ENCODE measurements at places on chromosomes 12 and 14.
A peak's percentile ranks its signal among the peaks of the same experiment; 100 is the strongest.

DNA sequence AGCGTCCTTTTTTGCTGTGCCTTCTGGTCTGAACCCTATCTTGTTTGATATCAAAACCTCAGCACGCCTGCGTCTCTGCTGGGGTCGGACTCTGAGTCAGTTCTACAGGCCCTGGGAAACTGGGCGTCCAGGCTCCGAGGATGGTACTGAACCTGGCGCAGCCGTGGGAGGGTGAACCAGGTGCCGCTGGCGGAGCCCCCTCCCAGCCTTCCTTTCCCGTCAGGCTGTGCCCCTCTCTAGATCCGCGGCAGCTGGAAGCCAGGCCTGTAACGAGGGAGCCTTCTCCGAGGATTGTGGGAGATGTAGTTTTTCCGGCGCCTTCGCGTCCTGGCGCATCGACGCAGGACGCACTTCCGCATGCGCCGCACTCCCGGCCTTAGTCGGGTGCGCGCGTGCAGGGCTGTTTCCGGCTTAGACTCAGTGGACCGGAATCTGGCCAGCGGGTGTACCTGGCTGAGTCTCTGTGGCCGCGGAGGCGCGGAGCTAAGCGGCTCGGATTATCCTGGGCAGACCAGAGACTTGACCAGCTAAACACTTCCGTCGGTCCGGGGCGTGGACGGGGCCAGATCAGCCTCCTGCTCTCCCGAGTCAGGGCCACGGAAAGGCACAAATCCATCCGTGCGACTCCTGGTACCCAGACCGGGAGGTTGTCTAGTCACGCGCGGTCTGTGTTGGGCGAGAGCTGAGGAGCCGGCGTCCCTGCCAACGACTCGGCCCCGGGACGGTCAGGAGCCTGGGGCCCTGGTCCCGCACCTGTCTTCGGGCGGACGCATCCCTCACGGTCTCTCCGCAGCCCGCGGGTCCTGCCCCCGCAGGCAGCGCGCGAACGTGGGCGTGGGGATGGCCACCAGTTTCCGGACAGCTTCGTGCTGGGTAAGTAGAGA lies at the start of gene ZNF26:
TSS of gene ZNF26 (plus strand) at position 367 of the 884 bp plus-strand sequence. CDS start at position 841, 474 bp downstream.
- DNase-seq: peak; percentile 81

- DNase-seq: no peak
Measured at GRCh38 chr12:33383503-33383902, 56.1 kb downstream of the SYT10 start.

DNA sequence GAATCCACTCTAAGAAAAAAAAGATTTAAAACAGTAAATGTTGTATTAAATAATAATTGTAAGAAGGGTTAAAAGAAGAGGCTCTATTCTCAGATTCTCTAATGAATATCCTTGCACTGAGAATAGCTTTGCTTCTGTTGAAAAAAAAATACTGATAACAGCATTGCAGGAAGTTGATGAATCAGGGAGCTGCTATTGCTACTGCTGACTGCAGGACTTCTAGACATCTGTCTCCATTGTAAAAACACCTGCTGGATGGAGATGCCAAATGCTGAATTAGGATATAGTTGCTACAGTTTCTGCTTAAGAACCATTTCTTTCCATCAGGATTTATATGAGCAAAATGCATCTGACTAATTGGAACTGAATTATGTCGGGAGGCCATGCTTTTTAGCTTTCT lies 50.3 kb upstream of the ANP32D start:
- no peak for DNase-seq

GRCh38 chr12:70553391-70553859 lies 83.8 kb downstream of the PTPRB start:
- DNase-seq: no peak

- no peak for DNase-seq
Measured at GRCh38 chr14:69610874-69611171, 573 bp upstream of the SUSD6 start.

DNA sequence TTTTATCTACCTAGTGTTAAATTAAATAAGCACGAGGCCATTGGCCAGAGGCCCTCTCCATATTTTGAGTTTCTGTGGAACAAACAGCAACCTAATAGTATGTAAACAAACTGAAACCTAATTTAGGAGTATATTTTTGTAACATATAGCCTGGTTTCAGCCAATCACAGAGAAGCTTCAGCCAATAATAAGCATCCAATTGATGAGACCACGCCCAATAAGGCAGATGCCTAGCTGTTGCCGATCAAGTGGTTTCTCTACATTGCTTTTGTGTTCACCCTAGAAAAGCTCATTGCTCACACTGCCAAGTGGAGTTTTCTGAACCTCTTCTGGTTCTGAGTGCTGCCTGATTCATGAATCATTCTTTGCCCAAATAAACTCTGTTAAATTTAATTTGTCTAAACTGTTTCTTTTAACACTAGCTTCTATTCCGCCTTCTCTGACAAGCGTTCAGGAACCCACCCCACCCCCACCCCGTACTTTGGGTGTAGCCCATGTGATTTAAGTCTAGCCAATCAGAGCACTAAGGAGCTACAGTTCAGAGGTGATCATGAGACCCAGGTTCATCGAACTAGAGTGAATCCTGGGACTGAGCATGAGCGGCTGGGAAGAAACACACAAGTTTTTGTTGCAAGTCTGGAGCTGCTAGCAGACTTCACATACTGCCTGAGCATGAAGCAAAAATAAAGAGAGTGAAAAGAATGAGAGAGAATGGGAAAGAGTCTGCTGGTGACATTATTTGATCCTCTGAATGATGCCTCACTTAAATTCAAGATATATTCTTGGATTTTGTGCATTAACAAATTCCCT lies 21.5 kb upstream of the LTA4H start:
- no peak for DNase-seq

DNA sequence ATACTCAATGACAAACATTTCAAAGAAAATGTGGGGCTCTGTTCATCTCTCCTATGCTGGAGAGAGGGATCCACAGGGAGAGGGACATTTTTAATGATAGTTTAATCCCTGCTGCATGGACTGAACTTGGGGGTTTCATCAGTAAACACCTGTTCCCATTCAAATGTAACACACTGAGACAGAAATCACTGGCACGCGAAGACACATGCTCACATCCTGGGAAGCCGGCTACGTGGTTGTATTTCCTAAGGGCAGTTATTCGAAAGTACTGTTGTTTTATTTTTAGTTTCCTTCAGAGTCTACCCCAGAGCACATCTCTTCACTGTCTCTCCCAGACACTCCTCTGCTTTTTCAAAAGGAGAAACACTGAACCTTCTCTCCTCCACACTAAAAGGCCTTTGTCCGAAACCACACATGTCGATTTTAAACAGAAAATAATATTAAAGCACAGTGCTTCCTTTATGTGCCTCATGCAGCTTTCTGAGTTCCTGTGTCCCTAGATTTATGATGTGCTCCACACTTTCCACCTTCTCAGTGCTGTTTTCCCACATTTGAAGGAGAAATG lies 52.8 kb downstream of the PTHLH start:
- no peak for DNase-seq

DNA sequence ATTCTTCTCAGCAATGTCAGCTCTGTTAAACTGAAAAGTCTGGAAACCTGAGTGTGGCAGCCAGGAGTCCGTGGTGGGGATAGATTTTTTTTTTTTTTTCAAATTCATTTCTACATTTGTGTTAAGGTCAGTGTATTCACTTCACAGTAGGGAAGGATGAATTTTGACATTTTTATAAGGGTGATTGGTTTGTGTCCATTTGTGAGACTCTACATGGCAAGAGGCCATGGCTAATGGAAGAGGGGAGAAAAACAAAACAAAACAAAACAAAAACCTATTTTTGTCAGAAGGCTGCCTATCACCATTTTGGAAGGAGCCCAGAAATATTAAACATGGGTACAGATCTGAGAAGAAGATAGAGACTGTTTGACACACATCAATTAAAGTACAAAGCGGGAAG lies 176.1 kb downstream of the RMST start:
- DNase-seq: no peak

GRCh38 chr12:16384732-16385131 lies 37.3 kb downstream of the MGST1 start:
- no peak for DNase-seq

GRCh38 chr12:45887544-45887943 lies 102.8 kb downstream of the SCAF11 start:
- no peak for DNase-seq

DNA sequence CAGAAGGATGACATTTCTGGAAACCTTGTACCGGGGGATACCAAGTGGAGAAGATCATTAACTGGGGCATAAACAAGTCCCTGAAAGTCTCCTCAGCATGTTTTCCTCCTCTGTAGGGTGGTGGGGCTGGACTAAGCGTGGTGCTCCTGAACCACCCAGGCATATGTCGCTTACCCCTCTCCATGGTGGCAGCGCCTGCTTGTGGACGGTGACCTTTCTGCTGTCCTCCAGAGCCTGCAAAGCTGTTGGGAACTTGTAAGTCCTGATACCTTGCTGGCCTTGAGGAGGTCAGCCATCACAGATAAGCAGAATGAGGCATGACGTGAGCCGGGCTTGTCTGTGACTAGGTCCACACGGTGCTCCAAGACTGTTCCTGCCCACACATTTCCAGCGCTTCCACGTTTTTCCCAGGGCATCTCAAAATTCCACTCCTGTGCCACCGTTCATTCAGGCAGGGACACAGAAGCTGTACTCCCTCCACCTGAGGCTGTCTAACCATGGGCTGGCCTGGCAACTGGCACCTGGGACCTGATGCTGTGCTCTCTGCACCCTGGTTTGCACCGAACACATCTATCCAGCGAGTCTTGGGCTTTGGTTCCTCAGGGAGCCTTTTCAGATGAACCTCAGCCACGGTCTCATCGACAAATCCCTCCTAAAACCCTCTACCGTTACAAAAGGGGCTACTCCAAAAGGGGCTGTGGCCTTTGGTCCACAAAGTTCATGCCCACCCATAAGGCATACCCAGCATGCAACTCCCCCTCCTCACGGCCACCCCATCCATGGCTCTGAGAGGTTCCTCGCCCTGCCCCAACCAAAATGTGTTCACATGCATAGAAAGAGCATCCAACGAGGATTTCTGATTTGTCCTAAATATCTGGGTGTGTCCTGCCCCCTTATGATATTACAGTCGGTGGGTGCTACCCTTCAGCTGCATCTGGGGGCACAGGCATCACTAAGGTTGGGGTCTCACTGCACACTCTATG lies 199.6 kb upstream of the DIO3 start:
- no peak for DNase-seq

- no peak for DNase-seq
Measured at GRCh38 chr12:57821474-57822214, 3.1 kb upstream of the AVIL start.

DNA sequence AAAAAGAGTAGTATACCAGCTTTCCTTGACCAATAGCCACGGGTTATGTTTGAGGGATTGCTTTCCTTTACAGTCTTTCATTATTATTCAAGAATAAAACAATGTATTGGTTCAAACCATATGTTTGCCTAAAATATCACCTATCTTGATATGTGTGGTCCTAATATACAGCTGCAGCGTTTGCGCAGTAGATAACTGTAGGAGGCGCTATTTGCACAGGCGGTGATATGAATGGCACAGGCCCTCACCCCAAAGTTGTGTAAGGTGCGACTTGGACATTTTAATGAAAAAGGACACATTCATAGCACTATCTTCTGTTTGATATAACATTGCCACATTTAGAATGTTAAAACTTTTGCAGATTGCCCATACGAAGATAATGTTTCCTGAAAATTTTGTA lies 298.4 kb downstream of the TRHDE start:
- no peak for DNase-seq

DNA sequence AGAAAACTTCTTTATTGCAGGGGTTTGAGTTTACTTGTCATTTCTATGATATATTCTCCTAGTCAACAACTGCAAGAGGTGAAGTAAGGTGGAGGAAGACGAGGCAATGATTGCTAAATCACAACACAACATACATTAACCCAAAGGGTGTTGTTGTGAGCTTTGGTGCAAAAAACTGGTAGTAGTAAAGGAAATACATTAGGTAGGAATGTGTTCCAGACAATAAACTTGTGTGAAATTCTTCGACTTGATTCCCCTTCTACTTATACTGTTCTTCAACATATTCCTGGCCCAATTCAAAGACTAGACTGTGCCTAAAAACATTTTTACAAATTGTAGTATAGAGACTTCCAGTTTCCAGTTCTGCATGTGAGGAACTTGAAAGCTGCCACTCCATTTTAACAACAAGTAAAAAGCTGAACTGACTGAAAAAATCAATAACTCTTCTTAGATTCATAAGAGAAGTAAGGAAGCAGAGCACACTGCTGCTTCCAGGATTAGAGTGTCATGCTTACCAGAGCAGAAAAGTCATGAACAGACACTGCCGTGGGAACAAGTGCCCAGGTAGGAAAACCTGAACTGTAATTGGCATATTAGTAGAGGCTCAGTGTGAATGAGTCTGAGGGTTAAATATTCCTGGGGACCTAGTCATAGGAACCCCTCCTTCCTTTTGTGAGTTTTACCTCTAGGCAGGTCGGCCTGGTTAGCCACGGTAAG lies 22.2 kb downstream of the COX8C start:
- no peak for DNase-seq

GRCh38 chr14:100605230-100605629 lies 18.0 kb upstream of the BEGAIN start:
- DNase-seq: no peak

GRCh38 chr14:106605548-106606448 lies 1079.4 kb downstream of the TMEM121 start:
- peak; percentile 67 for DNase-seq

DNA sequence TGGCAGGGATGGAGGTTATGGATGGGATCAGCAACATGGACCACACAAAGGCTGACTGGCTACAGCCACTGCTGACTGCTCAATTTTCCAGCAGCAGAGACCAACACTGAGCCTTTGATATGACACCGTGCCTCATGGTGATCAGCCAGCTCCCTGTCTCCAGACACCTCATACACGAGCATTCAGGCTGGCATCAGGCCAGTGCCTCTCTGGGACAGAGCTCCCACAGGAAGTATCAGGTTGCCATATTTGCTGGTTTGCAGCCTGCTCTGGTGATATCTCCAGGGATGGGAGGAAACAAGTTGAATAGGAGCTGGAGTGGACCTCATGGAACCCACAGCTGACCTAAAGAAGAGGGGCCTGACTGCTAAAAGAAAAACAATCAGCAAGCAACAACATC lies 471.2 kb upstream of the ATXN7L3B start:
- no peak for DNase-seq

GRCh38 chr12:131378176-131378842 lies 332.6 kb upstream of the SFSWAP start:
- no peak for DNase-seq

- no peak for DNase-seq
Measured at GRCh38 chr14:29548948-29549370, 378.7 kb downstream of the PRKD1 start.

DNA sequence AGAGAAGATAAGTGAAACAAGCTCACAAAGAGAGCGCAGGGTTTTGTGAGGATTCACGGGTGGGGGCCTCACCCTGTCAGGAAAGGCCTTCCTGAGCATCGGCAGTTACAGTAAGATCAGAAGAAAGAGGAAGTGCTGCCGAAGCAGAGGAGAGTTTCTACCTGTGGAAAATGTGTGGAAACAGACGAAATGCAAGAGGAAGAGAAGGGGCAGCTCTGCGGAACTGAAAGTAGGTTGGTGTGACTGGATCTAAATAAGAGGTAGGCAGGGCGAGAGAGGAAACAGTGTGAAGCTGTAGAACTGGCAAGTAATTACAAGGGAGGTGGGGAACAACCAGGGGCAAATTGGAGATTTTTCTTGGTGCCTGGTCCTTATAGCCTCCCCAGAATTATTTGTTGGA lies 2.6 kb downstream of the GPR68 start:
- DNase-seq: no peak

GRCh38 chr14:60254176-60254575 lies 5.2 kb downstream of the PPM1A start:
- DNase-seq: no peak
